ENCODE measurements at places on chromosomes 3 and 15.

DNA sequence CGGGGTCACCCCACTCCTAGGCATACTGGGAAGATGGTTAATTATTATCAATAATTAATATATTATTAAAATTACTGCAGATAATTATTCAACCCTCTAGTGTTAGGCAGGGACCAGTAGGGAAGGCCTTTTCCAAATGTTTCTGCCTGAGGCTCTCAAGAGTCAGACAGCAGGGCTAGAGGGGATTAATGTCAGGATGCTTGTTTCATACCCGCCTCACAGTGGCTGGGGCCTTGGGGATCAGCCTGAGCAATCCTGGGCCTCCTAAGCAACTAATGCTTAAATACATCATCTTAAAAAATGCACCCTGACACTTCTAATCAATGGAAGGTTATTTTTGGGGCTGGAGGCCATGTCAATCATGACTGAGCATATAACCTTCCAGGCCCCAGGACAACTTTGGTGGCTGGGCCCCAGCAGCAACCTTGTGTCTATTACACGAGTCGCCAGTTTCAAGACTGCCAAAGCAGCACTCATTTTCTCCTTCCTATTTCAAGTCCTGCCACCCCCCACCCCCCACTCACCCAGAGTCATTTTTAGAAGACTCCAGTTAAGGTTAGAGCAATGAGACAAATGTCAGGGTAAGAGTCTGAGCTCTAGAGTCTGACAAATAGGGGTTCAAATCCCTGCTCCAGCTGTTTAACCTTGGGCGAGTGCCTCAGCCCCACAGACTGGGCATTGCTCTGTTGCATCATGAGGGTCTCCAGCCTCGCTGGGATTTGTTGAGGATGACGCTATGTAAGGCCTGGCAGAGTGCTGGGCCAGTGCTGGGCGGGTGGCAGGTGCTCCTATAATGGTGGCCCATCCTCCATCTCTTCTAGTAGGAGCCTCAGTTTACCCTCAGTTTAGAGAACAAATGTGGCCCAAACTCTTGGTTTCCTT lies 6.1 kb downstream of the AMOTL2 start:
- DNase-seq, result no peak

DNA sequence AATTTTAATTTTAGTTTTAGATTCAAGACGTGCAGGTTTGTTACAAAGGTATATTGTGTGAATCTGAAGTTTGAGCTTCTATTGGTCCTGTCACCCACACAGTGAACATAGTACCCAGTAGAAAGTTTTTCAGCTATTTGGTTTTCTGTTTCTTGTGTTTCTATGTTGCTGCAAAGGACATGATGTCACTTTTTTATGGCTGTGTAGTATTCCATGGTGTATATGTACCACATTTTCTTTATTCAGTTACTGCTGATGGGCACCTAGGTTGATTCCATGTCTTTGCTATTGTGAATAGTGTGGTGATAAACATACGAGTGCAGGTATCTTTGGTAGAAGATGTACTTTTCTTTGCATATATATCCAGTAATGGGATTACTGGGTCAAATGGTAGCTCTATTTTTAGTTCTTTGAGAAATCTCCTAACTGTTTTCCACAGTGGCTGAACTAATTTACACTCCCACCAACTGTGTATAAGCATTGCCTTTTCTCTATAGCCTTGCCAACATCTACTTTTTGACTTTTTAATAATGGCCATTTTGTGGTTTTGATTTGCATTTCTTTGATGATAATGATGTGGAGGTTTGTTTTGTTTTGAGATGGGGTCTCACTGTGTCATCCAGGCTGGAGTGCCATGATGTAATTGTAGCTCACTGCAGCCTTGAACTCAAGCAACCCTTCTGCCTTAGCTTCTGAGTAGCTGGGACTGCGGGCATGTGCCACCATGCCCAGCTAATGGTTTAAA lies 43.9 kb downstream of the LIMD1 start:
- DNase-seq, result no peak

DNA sequence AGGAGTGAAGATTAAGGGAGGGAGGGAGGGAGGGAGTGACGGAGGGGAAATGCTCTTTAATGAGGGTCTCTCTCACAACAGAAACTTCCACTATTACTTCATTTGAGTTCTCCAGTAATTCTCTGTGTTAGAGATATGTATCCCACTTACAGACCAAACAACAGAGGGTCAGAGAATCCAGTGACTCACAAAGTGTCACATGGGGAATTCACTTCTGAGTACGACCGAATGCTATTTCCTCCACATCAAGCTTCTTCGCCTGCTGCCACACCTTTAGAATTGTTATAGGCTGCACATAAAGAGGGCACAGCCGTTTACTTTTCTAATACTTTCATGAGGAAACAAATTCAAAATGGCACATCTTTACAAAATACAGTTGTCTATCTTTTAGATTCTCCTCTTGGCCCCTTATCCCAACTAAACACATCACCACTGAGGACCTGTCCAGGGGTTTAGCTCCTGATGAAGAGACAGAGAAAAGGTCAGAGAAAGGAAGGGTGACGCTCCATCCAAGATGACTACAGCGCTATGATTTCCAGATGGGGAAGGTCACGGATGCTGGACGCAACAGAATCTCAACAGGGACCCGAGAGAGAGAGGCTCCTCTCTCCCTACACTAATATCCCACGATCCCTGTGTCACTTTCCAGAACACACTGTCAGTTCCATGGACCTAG lies 119.0 kb downstream of the XXYLT1 start:
- DNase-seq, result peak; percentile 69

DNA sequence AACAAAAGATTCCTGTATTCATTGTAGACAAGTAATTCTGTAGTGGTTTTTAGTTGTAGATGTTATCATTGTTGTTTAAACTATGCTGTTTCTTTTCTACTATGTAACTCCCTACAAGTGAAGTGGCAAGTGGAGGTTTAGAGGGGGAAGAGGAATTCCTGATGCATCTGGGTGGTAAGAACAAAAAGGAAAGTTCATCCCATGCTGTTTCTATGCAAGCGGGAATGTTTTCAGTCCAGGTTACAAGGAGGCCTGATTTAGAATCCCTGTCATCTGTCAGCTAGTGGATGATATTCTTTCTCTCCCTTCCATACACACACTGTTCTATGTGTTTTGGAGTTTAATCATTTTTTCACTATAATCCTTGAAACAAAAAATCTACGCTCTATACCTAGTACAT lies 67.4 kb downstream of the IMPG2 start:
- DNase-seq, result no peak

DNA sequence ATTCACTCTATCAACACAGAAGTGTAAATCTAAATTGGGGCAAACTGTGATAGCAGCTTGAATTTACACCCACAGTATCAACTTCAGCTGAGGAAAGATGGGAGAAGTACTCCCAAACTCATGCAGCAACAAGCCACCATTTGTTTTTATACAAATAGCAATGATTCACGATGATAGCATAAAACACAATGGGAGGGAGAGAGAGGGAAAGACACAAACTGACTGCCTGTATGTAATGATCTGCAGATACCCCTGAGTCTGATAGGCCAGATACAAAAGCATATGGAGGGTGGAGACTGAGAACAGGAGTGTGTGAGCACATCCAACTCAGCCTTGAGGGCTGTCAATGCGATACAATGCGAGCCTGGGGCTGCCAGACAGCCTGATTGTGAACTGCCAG lies 79.2 kb downstream of the CNTN3 start:
- no peak for DNase-seq

GRCh38 chr3:24197809-24198208 lies 252.7 kb downstream of the NR1D2 start:
- no peak for DNase-seq

- DNase-seq, result peak; percentile 44
These were observed 297.0 kb upstream of the EPHA3 start for GRCh38 chr3:88810455-88810854.

- DNase-seq, result no peak
These were observed 327.3 kb downstream of the GBE1 start for GRCh38 chr3:81434161-81434560.

DNA sequence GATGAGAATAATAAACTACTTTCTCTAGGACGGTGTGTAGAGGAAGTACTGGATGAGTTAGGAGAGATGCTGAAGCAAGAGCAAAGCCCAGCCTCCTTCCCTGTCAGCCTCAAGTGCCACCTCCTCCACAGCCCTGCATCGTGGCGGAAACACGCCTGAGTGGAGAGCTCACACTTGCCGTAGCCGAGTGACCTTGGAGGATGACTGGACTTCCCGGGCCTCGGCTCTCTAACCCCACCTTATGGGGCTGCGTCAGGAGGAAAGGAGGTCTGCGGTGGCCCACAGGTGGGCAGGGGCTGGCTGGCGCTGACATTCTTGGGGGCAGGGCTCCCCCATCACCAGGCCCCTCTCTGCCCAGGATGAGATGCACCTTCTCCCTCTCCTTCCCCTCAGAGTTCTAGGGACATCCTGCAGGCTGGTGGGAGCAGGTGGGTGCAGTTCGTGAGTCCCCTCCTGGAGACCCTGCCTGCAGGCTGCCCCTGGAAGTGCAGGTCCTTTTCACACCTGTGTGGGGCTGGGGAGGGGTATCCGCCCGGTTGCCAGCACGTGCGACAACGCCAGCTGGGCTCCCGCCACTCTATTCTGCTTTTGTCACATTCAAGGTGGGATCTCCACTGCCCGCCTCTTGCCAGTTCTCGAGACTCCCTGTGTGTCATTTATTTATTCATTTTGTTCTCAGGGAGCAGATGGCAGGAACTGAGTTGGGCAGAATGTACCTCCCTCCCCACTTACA lies 175.2 kb downstream of the MEGF11 start:
- no peak for DNase-seq

DNA sequence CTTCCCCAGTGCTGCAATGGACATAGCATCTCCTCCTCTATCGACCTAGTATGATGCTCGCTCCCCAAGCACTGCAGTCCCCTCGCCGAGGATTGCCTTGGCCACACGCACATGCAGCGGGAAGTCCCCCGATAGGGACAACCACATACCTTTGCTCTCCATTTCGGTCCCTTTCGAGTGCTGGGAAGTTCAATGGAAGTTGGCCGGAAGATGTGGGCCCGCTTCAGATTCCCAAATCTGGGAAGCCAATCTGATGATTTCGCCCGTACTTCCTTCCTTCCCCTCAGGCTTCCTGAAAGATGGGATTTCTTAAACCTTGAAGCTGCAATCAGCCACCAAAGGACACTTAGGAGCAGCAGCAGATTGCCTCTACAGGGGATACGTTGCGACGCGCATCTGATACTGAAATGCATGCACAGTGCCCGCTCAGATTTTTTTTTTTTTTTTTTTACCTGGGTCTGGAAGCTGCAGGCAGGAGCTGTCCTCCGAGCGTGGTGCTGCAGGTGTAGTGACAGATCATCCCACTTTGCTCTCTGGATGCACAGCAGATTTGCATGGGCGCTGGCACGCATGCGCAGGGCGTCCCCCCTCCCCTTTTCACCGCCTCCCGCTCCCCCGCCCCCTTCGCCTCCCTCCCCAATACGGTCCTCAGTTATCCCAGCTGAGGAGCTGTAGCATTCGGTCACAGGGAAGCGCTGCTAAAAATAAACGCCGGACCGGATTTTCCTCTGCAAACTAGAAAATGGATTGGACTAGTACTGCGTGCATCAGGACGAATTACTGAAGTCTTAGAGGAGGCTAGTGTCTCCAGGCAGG lies at the start of gene FGF12:
Gene FGF12, minus strand, starts transcription at position 510 of the 816 bp plus-strand sequence.
- DNase-seq, result peak; percentile 20

DNA sequence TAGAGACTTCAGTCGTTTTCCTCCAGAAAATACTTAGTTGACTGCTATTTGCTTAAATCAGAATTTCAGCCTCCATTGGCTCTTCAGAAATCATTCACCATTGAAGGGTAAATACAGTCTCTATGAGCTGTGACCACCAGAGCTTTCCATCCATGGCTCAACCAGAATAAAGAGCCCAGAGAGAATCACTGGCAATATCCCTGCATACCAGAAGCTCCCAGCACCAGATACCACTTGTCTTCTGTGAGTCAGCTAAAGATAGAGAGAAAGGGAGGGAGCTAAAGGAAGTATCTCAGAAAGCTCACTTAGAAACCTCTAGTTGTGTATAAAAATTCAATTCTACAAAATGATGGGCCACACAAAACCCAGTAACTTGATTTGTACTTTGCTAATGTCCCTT lies 115.2 kb upstream of the TMCO5A start:
- peak; percentile 59 for DNase-seq

- no peak for DNase-seq
These were observed 21.6 kb downstream of the IFT57 start for GRCh38 chr3:108200578-108200977.

DNA sequence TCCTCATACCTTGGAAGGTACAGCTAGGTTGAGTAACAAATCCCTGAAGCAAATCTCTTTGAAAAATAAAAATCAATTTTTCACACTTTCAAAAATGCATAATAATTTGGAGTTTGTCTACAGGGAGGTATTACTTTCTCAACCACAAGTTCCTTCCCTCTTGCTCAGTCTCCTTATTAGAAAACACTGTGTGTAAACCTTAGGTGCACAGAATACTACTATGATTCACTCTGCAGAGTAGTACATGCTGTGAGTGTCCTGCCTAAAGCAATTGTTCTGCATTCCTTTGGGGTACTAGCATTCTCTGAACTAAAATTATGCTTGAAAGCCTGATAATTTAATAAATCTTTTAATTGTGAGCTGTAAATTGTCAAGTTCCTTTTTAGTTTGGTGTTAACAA lies 115.9 kb upstream of the EPHA3 start:
- peak; percentile 62 for DNase-seq
